ENCODE measurements at places on chromosomes 16 and 17. TPM values are rescaled to one million over a fixed set of nuclear protein-coding genes. Genes with fewer than 3 reads are reported as not detected.

DNA sequence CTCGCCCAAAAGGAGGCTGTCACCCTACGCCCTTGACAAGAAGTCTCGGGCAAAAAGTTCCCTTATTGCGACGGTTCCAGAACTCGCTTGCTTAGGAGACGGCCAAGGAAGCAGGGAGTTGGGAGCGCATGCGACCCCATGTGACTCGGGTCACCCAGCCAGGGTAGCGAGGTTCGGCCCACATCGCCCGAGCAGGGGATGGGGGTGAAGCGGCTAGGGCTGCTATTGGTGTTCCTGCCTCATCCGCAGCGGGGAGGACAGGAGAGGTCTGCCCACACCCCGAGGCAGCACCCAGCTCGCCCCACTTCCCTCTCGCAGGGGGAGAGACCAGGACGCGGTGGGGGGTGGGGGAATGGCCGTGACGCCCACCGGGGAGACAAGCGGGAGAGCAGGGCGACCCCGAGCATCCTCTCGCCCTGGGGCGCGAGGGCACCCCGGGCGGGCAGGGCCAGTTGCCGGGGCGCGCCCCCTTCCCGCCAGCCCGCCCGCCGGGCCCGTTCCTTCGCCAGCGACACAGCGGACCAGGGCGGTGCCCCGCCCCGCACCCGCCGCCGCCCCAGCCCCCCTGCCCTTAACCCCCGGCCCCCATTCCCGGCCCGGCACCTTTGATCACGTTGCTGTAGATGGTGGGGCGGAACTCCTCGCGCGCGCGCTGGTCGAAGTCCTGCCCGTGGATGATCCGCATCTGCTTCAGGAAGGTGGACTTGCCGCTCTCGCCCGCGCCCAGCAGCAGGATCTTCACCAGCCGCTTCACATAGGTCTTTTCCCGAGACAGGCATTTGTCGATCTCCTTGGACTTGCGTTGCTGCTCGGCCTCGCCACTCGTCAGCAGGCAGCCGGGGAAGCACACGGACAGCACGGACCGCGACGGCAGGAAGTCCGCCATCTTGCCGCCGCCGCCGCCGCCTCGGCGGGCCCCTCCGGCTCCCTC is 567 bp downstream of the GNA13 start:
- H3K4me1 ChIP-seq = peaks cover 47% of the 10 kb centered on the region
- peak overlapping the region; percentile 99 for H3K27ac ChIP-seq

DNA sequence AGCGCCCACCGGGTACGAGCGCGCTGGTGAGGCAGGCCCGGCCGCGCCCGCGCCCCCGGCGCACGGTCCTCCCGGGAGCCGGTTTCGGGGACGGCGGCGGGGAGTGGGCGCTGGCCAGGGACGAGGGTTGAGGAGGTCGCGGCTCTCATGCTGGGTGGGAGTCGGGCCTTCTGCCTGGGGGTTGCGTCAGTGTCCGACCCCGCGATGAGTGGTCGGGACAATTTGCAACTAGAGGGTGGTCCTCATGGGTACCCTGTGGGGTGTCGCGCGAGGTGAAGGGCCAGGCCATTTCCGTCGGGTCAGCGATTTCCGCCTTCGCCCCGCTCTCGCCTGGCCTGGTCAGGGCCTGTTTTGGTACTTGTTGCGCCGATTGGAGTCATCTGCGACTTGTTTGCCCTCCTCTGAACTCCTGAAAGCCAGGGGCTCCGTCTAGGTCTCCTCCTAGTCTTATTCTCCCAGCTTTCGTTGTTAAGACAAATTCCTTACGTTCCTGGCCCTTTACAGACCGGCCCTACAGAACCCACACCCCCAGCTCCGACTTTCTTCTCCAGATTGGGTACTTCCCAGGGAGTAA is 14.9 kb downstream of the NAA60 start:
- H3K4me3 ChIP-seq = peak overlapping the region; percentile 73
- H3K27me3 ChIP-seq = no peaks in the 10 kb centered on the region
- peak; percentile 30 for DNase-seq

DNA sequence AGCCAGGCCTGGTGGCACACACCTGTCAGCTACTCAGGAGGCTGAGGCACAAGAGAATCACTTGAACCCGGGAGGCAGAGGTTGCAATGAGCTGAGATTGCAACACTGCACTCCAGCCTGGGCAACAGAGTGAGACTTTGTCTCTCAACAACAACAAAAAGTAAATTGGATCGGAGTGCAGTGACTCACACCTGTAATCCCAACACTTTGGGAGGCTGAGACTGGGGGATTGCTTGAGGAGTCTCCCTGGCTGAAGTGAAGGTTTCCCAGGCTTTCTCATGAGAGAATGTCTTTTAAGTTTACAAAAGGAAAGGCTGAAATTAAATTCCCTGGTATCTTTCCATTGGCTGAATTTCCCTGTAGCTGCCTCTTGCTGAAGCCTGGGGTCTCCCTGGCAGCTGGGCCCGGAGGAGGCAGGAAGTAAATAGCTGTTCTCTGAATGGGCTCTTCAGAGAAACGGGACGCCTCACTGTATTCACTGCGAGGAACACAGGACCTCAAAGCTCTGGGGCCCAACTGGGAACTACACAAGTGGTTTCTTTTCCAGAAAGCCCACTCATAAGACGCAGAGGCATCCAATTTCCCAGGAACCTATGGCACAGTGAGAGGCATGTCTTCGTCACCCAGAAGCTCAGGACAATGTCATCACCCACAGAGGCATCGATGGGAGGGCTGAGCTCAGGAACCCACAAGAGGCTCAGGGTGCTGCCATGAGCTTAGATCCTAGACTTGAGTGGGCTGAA is 77.4 kb upstream of the SMURF2 start:
- H3K4me3 ChIP-seq = no peak overlapping the region
- H3K4me1 ChIP-seq = peaks cover 32% of the 10 kb centered on the region
- H3K36me3 ChIP-seq = no peaks in the 10 kb centered on the region
- no peaks in the 10 kb centered on the region for H3K27me3 ChIP-seq
- no peak overlapping the region for H3K27ac ChIP-seq

- peaks cover 10% of the 10 kb centered on the region for H3K27me3 ChIP-seq
- no peak overlapping the region for H3K4me3 ChIP-seq
- no peak for DNase-seq
- H3K27ac ChIP-seq = no peak overlapping the region
Observed at GRCh38 chr16:86117756-86118155, 218.8 kb downstream of the IRF8 start.

DNA sequence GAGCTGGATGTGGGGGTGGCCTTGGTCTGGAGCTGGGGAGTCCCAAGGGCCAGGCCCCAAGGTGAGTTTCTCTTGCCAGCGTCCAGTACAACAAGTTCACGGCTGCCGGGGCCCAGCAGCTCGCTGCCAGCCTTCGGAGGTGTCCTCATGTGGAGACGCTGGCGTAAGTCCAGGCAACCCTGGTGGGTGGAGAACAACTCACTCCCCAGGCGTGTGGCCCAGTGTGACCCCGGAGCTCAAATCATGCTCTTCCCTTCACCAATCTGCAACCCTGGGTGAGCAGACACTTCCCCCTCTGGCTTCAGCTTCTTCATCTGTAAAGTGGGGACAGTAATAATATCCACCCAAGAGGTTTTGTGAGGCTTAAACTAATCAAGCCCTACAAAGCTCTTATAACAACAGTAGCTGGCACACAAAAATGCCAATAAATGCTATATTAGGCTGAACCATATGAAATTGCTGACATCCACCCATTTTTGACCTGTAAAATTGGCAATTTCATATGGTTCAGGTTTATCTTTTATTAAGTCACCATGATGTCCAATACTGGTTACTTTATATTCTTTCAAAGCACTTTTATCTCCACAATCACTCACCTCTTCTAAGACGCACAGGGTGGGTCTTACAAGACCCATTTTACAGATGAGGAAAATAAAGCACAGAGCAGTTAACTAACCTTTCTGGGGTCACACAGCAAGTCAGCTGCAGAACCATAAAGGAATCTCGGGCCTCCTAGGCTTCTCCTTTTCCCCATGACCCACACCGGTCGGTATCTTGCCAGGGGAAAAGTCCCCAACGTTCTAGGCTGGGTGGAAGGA is 19.7 kb downstream of the DEXI start:
- no peaks in the 10 kb centered on the region for H3K27me3 ChIP-seq
- H3K27ac ChIP-seq = no peak overlapping the region
- no peak overlapping the region for H3K4me3 ChIP-seq
- H3K36me3 ChIP-seq = peaks cover 23% of the 10 kb centered on the region
- no peak for DNase-seq
- H3K4me1 ChIP-seq = peaks cover 6% of the 10 kb centered on the region

GRCh38 chr16:50267651-50268050 is 1.3 kb downstream of the ADCY7 start:
- peak overlapping the region; percentile 98 for H3K27ac ChIP-seq
- peaks cover 53% of the 10 kb centered on the region for H3K36me3 ChIP-seq
- peak; percentile 49 for DNase-seq
- H3K27me3 ChIP-seq = no peaks in the 10 kb centered on the region

DNA sequence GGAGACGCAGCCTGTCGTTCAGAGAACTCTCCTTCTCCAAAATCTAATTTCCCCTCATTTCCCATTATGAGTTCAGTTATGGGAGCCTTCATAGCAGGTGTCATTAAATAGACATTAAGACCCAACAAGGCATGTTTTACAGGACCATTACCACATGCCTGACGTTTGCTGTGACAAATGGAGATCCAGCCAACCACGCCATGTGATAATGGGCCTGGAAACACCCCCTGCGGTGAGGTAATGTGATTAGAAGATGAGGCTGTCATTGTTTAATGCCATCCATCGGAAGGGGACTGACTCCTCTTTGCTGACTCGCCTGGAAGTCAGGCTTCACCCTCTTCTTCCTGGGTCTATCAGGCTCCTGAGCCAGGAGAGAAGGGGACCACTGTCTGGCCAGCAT is 76.9 kb downstream of the WSCD1 start:
- no peaks in the 10 kb centered on the region for H3K4me1 ChIP-seq
- H3K4me3 ChIP-seq = no peak overlapping the region
- no peak overlapping the region for H3K27ac ChIP-seq

GRCh38 chr16:18003033-18003432 is 333.5 kb downstream of the NPIPA8 start:
- no peaks in the 10 kb centered on the region for H3K27me3 ChIP-seq
- H3K27ac ChIP-seq = no peak overlapping the region
- H3K4me3 ChIP-seq = no peak overlapping the region
- DNase-seq = no peak

GRCh38 chr16:54927125-54928015 is 3.3 kb upstream of the IRX5 start:
- H3K4me3 ChIP-seq = peak overlapping the region; percentile 77
- H3K27me3 ChIP-seq = peaks cover 52% of the 10 kb centered on the region
- H3K27ac ChIP-seq = peak overlapping the region; percentile 13
- H3K36me3 ChIP-seq = peaks cover 9% of the 10 kb centered on the region
- DNase-seq = no peak

Gene C16orf92
- total RNA-seq = not detected

Gene HAP1
- total RNA-seq = 0.11 TPM

Gene NPB
- total RNA-seq = 0.18 TPM

Gene CEP295NL
- not detected for total RNA-seq

Data from activated CD8-positive, alpha-beta T cell treated with anti-CD3 and anti-CD28 coated beads, Interleukin-2, amount 10 ng/mL, durations not matched to agents 7 days and 5 days (primary cell).